ENCODE measurements at places on chromosomes 3 and 15.

DNA sequence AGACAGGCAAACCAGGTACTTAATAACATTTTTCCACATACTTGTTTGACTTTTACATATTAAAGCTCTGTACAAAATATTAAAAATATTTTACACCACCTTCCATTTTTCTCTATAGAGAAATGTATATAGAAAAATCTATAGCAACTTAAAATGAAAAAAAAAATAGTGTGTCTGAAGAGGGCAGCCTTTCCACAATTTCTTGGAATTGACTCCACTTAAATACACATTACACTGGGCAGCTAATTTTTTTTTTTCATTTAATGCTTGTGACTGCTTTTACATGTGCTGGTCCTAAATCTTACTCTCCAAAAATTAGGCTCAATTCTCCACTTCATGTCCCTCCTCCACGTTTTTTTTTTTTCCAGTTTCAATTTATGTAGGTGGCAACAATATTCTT is 427.0 kb upstream of the RBMS3 start:
- no peak for DNase-seq

DNA sequence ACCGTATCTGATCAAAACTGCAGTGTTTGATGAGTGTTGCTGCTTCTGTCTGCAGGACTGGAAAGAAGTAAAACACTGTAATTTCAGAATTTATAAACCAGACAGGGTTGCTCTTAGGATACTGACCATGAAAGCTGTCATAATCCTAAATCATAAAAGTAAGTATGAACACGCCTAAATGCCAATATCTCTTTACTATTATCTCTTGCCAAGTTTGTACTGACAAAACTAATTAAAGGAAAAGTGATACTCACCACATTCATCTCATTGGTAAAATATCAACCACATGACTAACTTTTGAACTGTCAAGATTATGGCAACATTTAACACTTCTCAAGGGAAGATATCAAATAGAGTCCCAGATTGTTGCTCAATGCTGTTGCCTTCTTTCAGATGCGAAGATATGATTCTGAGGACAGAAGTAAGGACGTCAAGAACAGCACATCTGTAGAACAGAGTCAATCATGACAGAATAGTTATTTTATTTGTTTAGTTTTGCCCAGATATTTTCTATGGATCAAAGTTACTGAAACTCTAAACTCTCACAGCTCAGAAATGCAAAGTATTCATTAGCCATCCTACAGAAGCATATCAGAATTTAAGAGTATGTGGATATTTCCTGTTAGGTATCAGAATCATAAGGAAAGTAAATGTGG is 61.4 kb upstream of the COL8A1 start:
- no peak for DNase-seq

- DNase-seq, result no peak
Measured at GRCh38 chr3:108505811-108506210, 4.6 kb downstream of the MYH15 start.

- no peak for DNase-seq
Measured at GRCh38 chr3:29203851-29204250, 77.0 kb upstream of the RBMS3 start.

- no peak for DNase-seq
Measured at GRCh38 chr3:49787536-49787935, 1.2 kb upstream of the IP6K1 start.

DNA sequence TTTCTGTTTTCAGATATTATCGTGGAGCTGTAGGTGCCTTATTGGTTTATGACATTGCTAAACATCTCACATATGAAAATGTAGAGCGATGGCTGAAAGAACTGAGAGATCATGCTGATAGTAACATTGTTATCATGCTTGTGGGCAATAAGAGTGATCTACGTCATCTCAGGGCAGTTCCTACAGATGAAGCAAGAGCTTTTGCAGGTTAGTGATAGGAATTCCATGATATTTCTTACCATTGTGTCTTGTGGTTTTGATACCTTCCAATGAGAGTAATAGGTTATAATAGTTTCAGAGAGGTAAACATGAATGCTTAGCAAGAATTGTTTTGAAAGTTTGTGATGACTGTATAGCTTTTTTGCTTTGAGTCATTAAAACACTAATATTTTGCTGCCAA is 8.5 kb downstream of the RAB11A start:
- DNase-seq, result no peak

DNA sequence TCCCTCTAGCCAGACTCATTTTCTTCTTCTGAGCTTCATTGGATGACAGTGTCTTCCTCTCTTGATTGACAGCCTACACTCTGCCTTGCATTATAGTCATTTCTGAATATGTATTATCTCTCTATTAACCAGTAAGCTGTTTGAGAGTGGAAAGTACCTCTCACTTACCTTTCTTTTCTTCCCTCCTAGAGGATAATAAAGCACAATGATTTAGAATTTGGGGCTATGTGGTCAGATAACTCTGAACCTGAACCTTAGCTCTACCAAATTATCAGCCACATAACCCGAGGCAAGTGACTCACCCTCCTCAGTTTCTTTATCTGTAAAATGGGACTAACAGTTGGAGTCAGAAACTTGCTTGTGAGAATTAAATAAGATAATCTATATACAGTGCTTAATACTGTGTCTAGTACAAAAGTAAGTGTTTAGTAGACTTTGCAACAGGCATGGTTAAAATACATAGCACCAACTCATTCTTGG is 331.8 kb upstream of the TBL1XR1 start:
- DNase-seq, result no peak

- no peak for DNase-seq
Measured at GRCh38 chr15:33109345-33109744, 85.2 kb downstream of the FMN1 start.

- no peak for DNase-seq
Measured at GRCh38 chr3:18489939-18490338, 64.8 kb upstream of the SATB1 start.

- no peak for DNase-seq
Measured at GRCh38 chr15:43529587-43530345, 12.4 kb downstream of the MAP1A start.

DNA sequence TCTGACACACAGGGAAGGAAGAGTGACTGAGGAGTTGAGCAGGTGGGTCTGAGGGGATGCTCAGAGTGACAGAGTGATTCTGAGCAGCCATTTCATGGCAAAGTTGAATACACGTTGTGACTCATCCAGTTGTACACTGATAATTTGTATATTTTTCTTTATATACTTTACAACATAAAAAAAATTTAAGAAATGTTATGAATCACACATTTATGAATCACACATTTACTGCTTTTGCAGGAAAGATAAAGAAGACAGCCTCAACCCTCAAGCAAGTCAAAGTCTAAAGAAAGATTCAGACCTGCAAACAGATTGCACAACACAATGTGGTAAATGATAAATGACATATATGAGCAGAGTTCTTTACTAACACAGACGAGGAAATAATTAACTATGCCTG is 21.0 kb upstream of the CHMP2B start:
- no peak for DNase-seq

GRCh38 chr3:143507735-143508580 is 340.3 kb downstream of the SLC9A9 start:
- DNase-seq, result no peak

DNA sequence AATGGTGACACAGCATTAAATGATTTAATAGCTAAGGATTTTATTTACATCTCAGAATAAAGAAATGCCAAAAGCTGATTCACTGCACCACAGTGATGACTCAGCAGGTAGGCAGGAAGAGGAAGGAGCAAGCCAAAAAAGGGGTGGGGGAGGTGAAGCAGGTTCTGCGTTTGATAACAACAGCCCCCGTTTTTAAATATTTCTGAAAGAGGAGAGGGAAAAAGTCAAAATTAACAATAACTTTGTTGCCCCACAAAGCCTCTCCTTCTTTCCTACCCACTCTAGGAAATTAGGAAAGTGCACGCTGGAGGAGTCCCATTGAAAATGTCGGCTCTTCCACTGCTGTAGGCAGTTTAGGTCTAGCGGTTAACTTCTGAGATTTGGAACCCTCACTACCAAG is 9.9 kb upstream of the CCDC54 start:
- DNase-seq, result no peak

GRCh38 chr15:34031987-34032760 is 6.8 kb downstream of the AVEN start:
- no peak for DNase-seq

GRCh38 chr3:87548271-87548670 is 271.9 kb upstream of the POU1F1 start:
- DNase-seq, result no peak

DNA sequence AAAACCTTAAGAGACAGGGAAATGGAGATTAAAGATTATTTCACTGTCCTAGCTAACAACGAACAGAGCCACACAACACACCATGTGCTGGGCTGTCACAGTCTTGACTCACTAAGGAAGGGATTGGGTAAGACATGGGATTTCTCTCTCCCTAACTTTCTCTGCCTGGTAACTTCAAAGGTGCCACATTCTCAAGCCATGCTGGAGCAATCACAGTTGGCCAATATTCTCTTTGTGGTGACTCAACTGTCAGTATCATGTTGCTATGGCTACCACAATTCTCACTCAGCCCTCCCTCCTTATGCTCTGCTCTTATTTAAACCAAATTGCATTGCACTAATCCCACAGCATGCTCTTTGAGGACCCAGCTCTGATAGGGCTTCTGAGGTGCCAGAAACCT is 74.0 kb downstream of the OXNAD1 start:
- DNase-seq, result no peak

DNA sequence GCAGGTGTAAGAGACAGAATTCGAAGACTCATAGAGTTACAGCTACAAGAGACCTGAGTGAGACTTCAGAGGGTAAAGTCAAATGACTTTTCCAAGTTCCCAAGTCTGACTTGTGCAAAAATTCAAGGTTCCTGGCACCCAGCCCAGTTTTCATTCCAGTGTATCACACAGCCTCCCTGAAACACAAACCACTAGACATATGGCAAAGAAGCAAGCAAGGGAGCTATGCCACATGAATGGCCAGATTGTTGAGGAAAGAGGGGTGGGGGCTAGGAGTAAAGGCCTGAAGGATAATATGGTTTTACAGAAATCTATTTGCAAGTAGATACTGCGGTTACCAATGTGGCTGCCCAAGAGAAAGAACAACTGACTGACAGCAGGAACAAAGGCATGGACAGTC is 301.2 kb downstream of the MECOM start:
- DNase-seq, result no peak

DNA sequence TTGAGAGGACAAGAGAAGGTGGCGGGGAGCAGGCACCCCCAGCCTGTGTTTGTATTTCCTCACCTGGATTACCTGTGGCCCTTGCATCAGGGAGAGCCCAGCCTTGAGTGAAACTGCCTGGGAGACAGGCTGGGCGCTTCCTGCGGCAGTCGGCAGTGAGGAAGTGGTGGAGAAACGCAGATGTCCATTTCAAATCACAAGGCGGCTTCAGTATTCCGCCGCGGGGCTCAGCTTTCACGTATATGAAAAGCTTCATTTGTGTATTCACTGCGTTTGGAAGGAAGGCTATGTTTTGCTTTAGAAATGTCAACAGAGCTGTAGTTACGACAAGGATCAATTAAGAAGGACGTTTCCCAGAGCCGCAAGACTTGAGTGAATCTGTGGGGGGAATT is 167.4 kb upstream of the CTDSPL start:
- no peak for DNase-seq

DNA sequence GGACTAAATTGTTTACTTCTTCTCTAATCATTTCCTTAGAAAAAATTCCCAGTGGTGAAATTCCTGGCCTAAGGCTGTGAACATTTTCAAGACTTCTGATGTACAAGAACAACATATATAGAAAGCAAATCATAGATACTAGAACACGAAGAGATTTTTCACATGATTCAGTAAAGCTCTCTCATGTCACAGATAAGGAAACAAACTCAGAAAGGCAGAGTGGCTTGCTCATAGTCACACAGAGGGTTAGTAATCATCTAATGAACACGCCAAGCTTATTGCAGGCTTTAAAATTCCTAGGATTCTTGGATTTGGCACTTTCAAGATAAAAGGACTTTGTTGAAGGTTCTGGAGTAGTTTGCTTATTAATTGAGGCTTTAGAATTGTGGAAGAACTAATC is 26.2 kb downstream of the CRTAP start:
- DNase-seq, result no peak

GRCh38 chr3:183591881-183592521 is 36.5 kb upstream of the KLHL6 start:
- DNase-seq, result no peak

- no peak for DNase-seq
Measured at GRCh38 chr3:147906285-147906684, 497.1 kb downstream of the ZIC1 start.

GRCh38 chr3:172405914-172406313 is 42.3 kb downstream of the GHSR start:
- no peak for DNase-seq

DNA sequence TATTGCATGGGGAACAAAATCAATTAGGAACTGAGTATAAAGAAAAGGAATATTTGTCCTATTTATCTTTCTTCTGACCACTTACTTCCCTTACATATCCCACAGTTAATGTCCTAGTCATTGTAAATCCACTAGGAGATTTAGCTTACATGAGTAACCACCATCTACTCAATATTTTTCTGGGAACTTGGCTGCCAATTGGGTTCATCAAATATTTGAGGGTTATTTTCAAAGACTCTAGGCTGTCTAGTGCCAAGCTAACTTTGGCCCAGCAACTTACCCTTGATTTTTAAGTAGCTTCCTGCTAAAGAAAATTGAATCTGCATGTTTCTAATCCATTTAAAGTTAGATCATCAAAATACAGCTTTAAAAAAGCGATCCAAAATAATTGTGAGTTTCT is 362.5 kb upstream of the EPHA3 start:
- no peak for DNase-seq

Data from activated CD4-positive, alpha-beta T cell treated with anti-CD3 and anti-CD28 coated beads for 1 hour (primary cell).